Fibroblast of skin of right biceps (primary cell): ENCODE measurements at places on chromosomes 16 and 17.
A peak's percentile ranks its signal among the peaks of the same experiment; 100 is the strongest.

- peak; percentile 25 for DNase-seq
Observed at GRCh38 chr17:47277921-47278320, 24.3 kb downstream of the ITGB3 start.

DNA sequence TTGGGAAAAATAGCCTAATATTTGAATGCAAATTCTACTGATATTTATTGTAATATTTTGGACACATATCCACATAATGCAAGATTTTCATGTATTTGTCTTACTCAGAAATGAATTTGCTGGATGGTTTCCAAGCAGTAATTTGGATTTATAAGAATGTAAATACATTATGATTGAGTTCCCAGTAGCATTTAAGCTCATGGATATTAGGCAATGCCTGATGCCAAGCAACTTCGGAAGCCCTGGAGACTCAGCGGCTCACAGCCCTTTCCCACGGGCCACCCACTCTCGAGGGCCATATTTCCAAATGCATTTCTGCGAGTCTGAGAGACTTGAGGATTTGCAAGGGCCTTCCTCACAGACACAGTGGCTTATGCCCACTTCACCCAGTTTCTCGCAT, 62.1 kb upstream of the MYOCD start:
- peak; percentile 42 for DNase-seq

DNA sequence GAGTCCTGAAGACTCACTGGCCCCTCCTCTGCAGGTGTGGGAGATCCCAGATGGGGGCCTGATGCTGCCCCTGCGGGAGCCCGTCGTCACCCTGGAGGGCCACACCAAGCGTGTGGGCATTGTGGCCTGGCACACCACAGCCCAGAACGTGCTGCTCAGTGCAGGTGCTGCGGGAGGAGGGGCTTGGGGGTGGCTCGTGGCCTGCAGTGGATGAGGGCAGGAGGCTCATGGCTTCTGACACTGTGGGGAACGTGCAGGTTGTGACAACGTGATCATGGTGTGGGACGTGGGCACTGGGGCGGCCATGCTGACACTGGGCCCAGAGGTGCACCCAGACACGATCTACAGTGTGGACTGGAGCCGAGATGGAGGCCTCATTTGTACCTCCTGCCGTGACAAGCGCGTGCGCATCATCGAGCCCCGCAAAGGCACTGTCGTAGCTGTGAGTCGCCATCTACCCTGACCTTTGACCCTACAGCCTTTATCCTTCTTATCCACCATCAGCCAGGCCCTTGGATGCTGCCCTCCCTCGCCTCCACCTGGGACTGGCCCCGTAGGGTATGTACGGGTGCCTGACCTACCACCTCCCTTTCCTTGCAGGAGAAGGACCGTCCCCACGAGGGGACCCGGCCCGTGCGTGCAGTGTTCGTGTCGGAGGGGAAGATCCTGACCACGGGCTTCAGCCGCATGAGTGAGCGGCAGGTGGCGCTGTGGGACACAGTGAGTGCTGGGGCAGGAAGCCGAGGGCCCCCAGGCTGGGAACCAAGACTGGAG, 3.6 kb downstream of the CORO1A start:
- peak; percentile 40 for DNase-seq

GRCh38 chr17:45346216-45347015, 29.6 kb upstream of the MAP3K14 start:
- peak; percentile 24 for DNase-seq

DNA sequence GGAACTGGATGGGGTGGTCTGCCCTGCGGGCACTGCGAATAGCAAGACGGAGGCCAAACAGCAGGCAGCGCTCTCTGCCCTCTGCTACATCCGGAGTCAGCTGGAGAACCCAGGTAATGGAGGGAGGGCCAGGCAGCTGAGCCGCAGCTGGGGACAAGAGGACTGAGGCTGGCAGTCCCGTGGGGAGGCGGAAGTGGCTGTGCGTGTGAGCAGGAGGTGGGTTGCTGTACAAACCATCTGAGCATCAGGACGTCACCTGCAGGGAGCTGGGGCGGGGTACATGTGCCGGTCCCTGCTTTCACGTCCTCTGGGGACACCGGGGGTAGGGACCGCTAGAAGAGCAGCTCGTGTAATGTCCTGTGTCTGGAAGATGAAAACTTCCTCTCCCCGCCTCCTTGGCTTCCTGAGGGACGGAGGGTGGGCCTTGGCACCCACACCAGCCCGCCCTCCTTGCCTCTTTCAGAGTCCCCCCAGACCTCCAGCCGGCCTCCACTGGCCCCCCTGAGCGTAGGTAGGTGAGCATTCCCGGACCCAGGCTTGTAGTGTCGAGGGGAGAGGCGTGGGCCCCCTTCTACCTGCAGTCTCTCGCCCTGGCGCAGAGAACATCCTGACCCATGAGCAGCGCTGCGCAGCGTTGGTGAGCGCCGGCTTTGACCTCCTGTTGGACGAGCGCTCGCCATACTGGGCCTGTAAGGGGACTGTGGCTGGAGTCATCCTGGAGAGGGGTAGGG, 3.7 kb downstream of the ADAD2 start:
- DNase-seq = no peak
